Head of caudate nucleus (tissue), 42 donors: ENCODE measurements at places on chromosomes 5 and 9.
A peak's percentile ranks its signal among the peaks of the same experiment; 100 is the strongest.

DNA sequence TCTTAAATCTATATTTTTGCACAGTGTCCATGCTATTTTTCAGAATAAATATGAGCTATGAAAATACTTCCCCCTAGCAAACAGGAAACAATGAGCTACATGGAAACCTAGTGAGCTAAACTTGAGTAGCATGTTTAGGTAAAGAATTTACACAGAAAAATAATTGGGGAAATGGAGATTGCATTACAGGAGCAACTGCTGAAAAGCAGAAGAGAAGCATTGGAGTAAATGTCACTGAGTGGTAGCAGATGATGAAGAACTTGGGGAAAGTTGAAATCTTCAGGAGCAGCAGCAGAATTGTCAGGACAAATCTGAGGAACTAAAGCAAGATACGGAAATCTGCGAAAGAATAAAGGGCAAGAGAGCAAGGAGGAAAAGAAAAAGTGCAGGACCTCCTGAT lies 610.3 kb downstream of the TLE1 start:
- no peak for DNase-seq

DNA sequence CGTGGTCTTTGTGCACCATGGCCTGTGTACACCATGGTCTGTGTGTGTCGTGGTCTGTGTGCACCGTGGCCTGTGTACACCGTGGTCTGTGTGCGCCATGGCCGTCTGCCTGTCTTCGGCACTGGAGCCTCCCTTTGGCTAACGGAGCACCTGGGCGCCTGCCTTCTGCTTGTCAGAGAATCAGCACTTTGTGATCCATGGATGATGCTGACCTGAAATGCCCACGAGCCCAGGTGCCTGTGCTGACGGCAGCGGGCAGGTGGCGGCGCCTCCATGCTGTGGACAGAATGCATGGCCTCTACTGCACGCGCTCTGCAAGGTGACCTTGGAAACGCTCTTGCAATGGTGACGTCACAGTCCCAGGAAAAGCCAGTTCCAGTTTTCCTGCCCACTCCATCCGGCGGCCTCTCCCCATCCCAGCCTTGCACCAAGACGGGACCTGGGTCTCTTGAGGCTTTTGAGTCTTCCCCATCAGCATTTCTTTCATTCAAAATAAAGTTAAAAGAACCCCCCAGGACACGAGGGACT lies 14.6 kb downstream of the LCN9 start:
- DNase-seq = no peak

DNA sequence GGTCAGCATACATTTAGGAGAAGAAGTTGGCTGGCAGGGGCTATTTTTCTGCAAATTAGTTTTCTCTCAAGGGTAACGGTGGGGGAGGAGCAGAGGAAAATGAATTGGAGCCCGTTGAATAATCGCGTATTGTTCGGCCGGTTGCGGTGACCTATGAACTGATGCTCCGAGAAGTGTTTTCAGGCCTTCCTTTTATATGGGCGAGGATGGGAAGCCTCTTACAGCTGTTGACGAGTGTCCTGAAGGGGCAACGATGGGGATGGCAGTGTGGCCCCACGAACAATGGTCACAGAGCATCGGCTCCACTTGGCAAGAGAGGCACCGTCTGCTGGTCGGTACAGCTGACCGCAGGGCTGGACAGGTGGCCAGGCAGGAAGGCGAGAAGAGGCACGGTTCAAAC lies 400.7 kb downstream of the ZSWIM6 start:
- peak; percentile 47 for DNase-seq

DNA sequence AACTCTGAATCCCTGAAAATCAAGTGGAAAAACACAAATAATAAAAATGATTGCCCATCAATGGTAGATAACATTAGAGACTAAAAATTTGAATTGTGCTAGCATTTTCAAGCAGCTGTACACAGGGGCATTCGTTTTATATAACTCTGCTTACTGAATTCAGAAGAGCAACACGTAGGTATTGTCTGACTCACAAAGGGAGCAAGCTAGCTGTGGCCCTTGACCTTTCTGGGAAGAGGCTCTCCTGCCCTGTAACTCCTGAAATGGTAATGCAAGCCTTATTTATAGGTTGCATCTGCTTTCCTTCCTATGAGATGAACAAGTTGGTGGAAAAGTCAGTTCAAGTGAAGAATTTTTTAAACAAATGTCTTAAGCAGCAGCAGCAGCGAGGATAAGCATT lies 218.7 kb upstream of the EFNA5 start:
- DNase-seq = no peak

DNA sequence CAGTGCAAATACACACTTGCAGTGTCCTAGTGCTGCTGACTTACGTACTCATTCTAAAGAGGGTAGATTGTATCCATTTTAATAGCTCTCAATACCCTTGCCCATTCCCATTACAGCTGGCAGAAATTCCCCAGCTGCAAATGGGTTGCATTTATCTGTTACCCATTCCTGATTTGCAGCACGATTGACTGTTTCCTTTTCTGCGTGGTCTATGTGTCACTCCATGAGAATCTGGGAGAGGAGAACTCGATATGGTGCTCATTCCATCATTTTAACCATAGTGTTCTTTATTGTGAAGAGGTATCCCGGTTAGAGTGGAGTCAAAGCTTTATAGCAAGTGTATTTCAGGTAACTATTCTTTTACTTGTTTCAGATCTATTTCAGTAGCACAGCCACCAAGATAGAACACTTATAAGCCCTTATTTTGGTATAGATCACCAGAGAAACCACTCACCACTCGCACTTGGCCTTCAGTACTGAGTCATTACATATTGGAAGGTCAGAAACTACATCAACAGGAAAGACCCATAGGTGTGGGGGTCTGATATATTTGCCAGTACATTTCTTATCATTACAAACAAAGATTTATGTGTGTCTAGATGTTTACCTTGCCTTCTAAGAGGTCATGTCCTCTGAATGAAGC lies 139.5 kb downstream of the MUSK start:
- DNase-seq = no peak

- no peak for DNase-seq
Observed at GRCh38 chr5:126139086-126139485, 284.1 kb upstream of the GRAMD2B start.

DNA sequence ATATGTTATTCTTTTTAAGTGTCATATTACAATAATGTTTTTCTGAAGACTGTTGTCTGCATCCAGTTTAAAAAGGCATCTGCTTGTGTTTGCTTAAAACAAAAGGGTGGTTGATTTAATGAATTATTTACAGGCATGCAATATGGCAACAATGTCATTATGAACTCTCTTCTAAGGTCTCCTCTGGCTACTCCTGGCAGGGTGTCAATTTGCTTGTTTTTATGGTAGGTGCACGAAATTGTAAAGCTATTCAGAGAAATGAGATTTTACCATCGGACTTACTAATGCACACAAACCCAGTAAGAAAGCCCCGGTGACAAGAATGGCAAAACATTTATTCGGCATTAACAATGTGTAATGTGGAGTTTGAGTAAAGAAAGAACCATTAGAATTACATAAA lies 539.8 kb upstream of the ZNF608 start:
- DNase-seq = no peak

GRCh38 chr9:135587658-135588057 lies 26.1 kb downstream of the PAEP start:
- DNase-seq = no peak

- DNase-seq = no peak
Observed at GRCh38 chr9:125707472-125707804, 430 bp upstream of the MAPKAP1 start.

GRCh38 chr9:121201045-121201737 lies 478 bp downstream of the RAB14 start:
- peak; percentile 33 for DNase-seq

DNA sequence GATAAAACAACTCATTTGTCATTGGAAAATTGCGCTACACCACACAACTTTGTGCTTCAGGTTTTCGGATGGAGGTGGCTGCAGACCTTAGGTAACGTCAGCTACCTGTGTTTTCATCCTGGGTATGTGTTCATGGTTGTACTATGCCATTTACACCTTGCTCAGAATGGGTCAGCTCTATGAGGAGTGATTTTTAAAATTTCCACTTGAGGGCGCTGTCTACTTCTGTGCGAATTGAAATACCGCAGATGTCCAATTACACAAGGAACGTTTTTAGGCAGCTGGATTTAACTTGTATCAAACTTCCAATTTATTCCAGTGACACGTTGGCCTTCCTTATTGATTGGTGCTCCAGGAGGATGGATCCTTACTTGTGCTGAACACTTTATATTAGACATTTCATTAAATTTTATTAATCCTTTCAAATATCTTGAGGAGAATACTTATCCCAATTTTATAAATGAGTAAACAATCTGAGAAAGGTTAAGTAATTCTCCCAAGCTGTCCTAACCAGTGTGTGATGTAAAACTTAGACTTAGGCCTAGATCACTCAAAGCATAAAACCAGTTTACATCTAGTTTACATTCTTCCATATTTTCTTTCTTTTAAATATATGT lies 23.4 kb downstream of the DMRTA1 start:
- DNase-seq = peak; percentile 10

DNA sequence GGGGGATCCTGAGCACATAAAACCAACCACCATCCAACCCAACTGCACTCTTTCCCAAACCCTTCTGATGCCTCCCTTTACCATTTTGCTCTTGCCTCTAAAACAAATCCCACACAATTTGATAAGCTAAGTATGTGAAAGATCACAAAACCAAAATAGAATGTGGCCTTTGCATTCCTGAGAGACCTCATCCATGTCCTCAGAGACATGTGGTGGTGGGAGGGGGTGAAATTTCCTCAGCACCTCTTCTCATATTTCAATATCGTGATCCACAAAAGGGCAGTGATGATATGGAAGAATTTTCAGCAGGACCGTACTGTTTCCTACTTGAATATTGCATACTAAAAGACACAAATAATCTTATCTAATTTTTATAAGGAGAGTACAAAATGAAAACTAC lies 423.3 kb downstream of the TLE1 start:
- no peak for DNase-seq

DNA sequence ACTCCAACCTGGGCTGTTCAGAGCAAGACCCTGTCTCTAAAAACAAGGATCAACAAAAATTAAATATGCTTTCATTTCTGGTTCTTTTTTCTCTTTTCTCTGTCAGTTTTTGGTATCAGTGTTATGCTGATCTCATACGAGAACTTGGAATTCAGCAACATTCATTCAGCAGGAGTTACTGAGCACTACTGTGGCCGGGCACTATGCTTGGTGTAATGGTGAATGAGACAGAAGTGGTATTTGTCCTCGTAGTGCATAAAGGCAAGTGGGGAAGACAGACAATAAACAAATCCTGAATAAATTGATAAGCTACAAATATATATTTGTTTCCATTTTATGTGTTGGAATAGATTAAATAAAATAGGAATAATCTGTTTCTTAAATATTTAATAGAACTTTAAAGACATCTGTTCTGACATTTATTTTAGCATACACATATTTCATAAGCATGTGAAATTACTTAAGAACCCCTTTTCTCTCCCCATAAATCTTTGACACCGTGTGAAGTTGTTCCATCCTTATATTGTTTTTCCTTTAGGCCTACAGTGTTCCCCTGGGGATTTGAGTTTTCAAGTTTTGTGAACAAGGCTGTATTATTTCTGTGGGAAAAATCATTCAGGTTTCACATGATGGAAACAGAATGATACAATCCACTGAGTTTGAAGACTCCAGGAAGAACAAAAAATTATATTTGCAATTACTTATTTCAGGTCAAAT lies 24.6 kb downstream of the UBAP1 start:
- DNase-seq = no peak

GRCh38 chr9:23220957-23221356 lies 605.1 kb downstream of the ELAVL2 start:
- DNase-seq = no peak

DNA sequence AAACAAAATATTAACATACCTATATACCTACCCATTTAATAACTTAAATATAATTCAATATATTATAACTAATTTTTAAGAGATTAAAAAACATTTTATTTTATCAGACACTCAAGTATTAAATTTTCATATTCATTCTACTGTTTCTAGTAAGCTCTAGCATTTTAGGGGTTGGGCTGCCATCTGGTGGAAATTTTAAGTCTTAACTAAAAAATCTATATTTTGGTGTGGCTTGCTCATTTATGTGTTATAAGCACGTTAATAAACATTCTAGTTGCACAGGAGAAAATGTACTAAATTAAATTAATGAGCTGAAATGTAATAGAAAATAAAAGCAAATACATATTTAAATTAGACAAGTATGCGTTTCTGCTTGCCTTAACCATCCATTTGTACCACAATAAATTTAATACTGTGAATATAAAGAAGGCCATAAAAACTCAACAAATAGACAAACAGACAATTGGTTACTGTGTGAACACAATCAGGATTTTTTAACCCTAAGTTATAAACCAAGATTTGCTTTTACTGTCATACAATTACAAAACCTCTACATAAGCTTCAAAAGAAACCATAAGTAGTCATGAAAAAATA lies 1728.3 kb upstream of the CDH9 start:
- no peak for DNase-seq

GRCh38 chr5:19745247-19745646 lies 242.8 kb downstream of the CDH18 start:
- DNase-seq = no peak

DNA sequence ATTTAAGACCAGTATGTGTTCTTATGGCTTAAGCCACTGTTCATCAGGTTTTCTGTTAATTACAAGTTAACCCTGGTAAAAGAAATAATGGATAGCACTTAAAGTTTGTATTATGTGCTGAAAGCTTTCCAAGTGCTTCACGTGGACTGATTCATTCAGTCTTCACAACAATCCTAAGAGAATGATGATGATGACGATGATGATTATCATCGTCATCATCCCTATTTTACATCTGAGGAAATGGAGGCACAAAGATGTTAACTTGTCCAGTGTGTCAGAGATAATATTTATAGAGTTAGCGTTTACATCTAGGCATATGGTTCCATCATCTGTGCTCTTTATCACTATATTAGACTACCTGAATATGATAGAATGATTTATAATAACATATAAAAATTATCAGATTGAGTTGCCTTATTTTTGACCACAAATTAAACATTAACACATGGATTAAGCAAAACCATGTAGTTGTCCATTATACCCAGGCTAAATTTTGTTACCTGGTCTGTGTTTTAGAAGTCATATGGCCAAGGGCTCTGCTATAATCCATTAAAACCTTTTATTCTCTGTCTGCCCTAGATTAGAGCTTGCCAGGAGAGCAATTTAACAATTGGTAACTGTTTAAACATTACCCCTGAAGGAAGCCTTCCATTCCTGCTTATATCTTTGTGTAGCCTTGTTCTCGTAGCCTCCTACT lies 102.3 kb upstream of the MAP3K1 start:
- DNase-seq = no peak

GRCh38 chr5:55568654-55569512 lies 34.1 kb upstream of the PLPP1 start:
- DNase-seq = no peak

DNA sequence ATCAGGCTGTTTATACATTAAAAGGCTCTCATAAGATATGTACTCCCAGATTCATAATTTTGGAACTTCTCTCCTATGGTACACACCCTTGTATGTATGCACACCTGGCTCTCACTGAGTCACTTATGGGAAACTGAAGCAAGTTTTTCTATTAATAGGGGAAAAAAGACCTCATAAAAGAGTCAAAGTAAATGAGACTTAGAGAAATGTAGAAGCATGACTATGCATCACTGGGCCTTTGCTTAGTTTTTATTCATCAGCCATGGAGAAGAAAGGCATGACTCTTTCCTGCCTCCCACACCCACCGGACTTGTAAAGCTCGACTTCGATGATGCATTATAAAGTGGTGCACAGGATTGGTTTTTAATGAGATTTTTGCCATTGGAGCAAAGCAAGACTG lies 28.2 kb downstream of the MTAP start:
- DNase-seq = no peak
